ENCODE measurements at places on chromosomes 2 and 18.

GRCh38 chr2:214379227-214379626 is 31.6 kb upstream of the VWC2L start:
- no peak for DNase-seq

DNA sequence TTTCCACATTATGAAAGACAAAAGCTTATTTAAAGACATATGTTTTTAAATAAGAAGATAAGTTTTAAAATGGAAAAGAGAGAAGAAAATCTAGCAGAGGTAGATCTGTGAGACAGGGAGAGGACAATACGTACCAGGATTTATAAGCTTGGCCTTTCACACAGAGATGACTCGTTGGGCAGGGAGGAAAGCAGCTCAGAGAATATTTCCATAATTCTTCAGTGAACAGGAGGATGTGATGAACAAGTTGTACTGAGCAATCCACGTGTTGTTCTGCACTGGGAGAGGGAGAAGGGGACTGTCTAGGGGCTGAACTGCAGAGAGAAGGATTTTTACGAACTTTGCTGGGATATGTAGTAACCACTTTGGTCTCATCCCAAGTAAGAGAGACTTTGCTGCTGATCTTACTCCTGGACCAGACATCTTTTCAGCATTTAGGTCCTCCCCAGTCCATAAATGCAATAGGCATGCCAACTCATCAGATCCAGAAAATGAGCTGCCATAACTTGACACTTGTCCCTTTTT is 162.5 kb upstream of the SETBP1 start:
- DNase-seq = no peak

DNA sequence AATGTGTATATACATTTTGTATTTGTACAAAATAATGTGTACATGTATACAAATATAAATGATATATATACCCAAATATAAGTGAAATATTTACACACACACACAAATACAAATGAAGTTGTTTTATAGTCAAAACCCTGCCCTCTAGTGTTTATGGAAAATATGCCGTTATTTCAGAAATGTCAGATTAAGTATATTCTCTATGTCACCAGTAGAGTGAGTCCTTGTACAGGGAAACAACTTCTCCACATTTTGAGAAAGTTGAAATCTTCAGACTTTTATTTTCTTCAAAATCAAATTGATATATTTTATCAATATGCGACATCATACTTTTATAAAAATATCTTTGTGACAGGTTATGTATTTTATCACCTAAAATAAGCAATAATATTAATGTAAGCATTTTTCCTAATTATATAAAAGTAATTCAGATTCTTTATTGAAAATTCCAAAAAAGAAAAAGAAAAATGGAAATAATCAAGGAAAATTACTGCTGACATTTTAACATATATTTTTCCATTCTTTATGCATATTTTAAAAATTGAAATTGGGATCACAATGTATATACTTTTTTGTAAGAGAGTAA is 22.4 kb downstream of the ARL6IP6 start:
- DNase-seq = no peak

DNA sequence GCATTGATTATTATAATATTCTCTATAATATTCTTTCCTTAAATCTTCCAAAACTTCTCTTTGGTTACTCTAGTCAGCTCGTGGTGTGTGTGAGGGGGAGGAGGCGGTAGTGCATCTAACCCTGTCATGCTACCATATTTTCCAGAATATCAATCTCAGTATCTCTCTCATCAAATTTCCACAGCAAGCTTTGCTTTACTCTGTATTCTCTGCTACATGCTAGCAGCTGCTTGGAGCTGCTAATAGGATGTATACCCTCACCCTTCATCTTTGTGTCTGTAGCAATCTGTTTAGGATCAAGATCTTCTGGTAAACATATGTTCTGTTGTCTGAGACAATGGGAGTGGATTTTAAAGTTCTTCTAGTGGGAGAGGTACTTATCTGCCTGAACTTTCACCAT is 303.8 kb upstream of the KLHL14 start:
- DNase-seq = no peak

DNA sequence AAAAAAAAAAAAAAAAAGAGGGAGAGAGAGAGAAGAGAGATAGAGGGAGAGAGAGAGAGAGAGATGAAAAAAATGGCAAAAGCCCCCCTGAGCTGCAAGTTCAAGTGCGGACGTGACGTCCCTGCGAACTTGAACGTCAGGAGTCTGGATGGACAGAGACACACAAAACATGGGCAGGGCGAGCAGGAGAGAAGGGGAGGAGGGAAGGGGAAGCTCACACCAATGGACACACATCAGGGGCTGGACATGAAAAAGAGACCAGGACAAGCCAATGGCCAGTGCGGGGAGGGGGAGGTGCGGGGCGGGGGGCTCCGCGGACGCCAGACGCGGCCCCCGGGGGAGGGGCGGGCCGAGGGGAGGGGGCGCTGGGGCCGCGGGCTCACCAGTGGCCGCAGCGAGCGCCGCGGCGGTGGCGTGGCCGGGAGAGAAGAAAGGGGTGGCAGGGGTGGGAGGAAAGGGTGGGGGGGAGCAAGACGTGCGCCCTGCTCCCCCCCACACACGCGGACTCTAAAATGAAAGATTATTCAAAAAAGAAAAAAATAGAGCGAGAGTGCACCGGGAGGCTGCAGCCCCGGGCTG is at the start of gene BCL11A:
Gene BCL11A, minus strand, starts transcription at position 160 of the 579 bp plus-strand sequence. CDS start 384 bp downstream, outside the sequence.
- DNase-seq = no peak

DNA sequence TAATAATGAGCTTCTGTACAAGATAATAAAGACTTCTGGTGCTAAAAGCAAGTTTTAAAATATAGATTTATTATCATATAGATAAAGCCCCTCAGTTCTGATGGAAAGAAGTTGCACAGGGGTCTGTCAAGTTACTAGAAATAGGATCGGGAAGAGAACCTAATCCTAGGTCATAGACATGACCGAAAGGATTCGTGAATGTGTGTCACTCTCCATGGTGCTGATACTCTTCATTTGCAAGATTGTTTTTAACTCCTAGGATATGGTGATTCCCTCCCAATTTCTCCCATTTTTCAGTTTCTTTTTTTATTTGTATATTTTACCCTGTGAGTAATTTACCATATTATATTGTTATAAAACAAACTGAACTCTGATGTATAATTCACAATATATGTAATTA is 58.9 kb upstream of the CTNNA2 start:
- DNase-seq = no peak

- no peak for DNase-seq
Measured at GRCh38 chr2:222239091-222239490, 59.7 kb downstream of the PAX3 start.

DNA sequence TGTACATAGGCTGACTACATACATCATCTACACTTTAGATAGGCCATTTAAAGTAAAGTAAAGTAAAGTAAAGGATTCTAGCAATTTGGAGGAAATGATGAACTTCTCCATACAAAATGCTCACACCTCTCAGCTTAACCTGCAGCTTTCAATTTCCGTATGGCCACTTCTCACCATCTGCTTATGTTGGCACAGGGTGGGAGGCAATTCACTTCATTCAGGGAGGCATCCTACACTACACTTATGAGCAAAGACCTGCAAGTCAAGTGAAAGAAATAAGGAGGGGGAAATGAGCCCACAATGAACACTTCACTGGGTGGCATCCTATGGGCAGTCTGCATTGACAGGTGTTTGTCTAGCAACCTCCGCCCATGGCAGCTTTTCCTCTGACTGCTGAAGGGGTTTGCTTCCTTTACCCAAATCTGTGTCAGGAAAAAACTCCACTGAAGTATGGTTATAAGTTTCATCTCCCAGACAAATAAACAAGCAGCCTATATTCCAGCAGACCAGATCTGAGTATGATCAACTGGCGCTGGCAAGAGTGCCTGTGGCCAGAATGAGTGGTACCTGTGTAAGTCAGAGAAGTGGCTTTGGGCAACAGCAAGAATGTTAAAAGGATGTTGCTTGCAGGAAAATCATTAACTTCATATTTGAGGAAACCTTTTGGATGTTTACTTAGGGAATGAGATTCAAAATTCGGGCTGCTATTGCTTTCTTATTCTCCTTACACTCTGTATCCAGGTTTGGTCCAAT is 449.1 kb downstream of the TGIF1 start:
- no peak for DNase-seq

DNA sequence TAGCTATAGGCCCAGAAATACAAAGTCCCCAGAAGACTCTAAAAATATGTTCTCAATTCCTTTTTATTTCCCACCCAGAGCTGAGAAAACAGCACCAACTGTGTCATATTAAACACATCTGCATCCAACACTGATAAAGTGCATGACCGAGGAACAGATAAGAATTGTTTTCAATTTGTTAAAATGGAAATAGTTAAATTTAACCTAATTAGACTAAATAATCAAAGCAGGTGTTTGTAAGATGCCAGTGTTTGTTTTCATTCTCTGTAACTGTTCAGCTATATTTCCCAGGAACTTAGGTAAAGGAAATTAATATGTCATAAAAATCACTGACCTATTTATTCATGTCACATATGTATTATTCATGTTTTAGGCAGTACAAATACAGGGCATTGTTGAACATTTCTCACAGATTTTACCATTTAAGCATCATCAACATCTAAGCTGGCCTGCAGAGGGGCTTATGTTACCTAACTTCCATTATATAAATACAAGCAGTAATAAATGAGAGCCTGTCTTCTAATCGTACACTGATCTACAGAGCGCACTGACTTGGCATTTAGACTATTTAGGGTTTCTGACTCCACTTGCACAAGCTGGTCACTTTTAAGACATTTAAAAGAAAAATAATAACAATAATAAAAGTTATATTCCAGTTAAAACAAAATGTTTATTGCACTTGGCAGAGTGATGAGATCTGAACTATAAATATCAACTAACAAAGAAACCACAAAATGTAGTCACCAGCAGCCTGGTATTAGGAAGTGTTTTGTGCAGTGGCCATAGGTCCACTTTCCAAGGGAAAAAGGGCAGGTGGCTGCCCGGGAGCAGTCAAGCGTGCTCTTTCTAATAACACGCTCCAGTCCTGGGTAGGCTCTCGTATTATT is 86.6 kb upstream of the ZFP36L2 start:
- no peak for DNase-seq

GRCh38 chr2:201260302-201260800 is at the start of gene CASP8:
TSS of gene CASP8 (plus strand) at chr2:201260536. CDS start at chr2:201266487, 5,951 bp downstream.
- peak; percentile 20 for DNase-seq

GRCh38 chr18:9808295-9809241 is 77.2 kb upstream of the TXNDC2 start:
- DNase-seq = no peak

- DNase-seq = no peak
Measured at GRCh38 chr2:96503637-96504243, 1.4 kb downstream of the NEURL3 start.

GRCh38 chr2:44560941-44561340 is 199.2 kb downstream of the CAMKMT start:
- no peak for DNase-seq

- DNase-seq = no peak
Measured at GRCh38 chr2:122905431-122905830, 1119.7 kb upstream of the CNTNAP5 start.

- DNase-seq = no peak
Measured at GRCh38 chr2:174076975-174077374, 111.8 kb upstream of the SP3 start.

DNA sequence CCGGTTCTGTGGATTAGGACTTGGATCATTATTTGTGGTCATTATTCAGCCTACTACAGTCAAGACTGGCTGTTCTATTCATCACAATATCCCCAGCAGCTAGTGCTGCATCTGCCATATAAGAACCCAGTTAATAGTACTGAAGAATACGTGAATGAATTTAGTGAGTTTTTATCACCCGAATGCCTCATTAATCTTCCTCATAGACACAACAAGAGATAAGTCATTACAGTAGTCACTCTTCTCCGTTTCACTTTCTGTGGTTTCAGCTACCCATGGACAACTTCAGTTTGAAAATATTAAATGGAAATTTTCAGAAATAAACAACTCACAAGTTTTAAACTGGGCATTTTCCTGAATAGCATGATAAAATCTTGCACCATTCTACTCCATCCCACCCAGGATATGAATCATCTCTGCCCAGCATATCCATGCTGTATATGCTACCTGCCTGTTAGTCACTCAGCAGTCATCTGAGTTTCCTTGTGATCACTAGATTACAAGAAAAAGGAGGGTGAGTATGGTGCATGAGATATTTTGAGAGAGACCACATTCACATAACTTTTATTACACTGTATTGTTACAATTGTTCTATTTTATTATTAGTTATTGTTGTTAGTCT is 363.7 kb upstream of the CHAC2 start:
- DNase-seq = no peak
